Nucleus accumbens (tissue), 56 donors: ENCODE measurements at places on chromosomes 11 and 22.

GRCh38 chr11:106466521-106467080 lies 389.1 kb downstream of the AASDHPPT start:
- DNase-seq, result no peak

GRCh38 chr22:39183991-39184585 lies 31.6 kb upstream of the CBX7 start:
- DNase-seq, result no peak

DNA sequence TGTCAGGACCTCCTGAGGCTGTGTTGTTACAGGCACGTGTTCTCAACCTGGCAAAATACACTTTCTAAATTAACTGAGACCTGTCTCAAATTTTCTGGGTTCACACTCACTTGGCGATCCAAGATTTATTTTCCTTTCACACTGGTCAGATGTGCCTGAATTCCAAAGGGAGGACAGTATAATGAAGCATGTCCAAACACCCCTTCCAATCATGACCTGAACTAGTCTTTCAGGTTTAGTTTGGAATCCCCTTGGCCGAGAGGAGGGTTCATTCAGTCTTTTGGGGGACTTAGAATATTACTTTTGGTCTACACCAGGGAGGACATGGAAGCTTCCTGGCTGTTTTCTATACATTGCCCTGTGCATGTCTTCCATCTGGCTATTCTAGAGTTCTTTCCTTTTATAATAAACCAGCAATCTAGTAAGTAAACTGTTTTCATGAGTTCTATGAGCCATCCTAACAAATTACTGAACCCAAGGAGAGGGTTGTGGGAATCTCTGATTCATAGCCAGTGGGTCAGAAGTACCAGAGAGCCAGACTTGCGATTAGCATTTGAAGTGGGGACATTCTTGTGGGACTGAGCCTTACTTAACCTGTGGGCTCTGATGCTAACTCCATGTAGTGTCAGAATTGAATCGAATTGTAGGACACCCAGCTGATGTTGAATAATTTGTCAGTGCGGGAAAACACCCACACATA lies 14.8 kb upstream of the TMEM216 start:
- DNase-seq, result no peak

DNA sequence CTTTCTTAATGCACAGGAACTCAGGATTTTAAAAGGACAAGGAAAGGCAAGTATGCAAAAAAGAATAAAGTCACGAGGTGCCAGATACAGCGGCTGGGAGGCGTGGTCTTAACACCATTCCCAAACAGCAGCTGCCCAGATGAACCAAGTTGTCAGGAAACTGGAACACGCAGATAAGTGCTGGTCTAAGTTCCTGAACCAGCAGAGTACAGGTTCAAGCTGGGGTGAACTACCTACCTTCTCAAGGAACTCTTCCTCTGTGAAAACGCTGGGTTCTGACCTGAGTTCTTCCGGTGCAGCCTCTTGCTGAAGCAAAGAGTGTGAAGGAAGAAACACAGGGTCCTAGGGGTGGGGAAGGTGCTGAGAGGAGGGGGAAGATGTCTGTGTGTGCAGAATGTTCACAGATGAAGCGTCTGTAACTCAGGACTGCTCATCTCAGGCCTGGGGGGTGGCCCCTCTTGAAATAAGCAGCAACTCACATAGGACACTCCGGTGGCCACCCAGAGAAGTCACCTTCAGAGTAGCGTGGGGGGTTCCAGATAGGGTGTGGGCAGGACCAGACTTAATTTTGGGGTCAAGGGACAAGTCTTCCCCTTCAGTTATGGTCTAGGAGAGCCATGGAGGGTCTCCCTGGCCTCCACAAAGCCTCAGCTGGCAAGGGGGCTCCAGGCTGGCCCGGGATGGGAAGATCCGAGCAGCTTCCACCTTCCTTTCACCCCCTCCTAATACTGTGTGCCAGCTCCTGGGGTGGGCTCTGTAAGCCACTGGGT lies 3.2 kb downstream of the TPST2 start:
- no peak for DNase-seq

GRCh38 chr11:33266393-33267215 lies 9.4 kb downstream of the HIPK3 start:
- no peak for DNase-seq

DNA sequence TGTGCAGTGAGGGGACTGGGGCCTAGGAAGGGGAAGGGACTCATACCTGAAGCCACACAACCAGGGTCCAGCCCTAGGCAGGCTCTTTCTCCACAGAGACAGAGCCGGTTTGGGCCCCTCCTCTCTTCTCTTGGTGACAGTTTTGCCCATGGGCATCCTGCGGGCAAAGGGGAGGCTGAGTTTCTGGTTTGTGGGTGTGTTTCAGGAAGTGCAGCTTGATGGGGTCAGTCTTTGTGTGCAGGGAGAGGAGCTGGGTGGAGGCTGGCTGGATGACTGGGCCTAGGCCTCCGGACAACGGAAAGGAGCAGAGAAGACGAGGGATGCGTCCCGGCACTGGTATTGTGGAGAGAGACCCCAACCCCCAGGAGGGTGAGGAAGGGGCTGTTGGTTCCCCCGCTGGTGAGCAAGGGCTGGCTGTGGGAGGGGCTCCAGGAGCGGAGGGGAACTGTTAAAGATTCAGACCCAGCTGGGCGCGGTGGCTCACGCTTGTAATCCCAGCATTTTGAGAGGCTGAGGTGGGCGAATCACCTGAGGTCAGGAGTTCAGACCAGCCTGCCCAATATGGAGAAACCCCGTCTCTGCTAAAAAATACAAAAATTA lies 23.4 kb upstream of the CELSR1 start:
- no peak for DNase-seq

DNA sequence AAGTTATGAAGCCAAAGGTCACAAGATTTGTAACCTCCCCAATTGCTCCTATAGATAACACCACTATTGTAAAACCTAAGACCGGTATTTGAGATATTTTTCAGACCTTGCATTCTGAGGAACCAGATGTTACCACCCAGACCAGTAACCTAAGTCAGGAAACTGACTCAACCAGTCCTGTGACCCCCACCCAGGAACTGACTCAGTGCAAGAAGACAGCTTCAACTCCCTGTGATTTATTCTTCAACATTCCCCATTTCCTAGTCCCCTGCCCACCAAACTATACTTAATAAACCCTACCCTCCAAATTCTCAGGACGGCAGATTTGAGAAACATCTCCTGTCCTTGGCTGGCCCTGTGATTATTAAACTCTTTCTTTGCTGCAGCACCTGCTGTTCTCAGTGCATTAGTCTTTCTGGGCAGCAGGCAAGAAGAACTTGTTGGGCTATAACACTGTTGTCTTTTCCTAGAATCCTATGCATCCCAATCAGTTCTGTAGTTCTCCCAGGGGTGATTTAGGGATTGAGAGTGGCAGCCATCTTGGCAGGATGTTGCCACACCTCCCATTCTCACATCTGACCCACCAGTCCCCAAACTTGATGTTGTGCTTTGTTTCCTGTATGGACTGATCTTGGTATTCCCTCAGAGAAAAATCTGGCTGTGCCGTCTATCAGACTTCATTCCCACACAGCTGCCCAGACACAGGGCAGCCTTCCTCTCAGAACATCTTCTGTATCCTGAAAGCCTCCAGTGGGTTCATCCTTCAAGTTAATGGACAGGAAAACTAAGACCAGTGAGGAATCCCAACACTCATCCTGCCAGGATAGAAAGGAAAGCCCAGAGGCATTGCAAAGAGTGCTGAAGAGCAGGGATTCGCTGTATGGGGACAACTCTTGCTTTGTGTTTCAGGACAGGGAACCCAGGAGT lies 104.0 kb downstream of the PDE2A start:
- no peak for DNase-seq

DNA sequence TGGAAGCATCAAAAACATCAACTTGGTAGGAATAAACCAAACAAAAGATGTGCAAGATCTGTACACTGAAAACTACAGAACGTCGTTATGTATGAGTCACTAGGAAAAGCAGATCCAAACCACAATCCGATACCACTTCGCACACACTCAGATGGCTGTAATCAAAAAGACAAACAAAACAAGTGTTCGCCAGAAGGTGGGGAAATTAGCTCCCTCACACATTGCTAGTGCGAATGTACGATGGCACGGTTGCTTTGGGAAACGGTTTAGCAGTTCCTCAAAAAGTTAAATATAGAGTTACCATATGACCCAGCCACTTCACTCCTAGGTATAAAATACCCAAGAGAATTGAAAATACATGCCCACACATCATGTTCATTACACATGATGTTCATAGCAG lies 14.8 kb upstream of the CARD10 start:
- DNase-seq, result no peak

DNA sequence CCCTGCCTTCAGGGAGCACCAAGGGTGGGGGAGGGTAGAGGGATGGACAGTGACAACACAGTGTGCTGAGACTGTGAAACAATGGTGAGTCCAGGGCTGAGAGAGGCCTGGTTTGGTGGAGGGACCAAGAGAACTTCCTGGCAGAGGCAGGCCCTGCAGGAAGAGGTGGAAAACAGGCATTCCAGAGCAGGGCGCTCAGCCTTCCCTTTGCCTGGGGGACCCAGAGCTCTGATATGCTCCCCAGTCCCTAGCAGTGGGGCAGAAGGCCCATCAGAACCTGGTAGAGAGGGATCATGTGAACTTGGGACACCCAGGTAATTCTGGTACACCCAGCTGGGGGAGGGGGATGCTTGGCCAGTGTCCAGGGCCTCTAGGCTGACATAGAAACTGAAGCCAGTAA lies 17.2 kb upstream of the UVRAG start:
- no peak for DNase-seq

GRCh38 chr11:119993722-119994121 lies 144.2 kb downstream of the TRIM29 start:
- DNase-seq, result no peak

GRCh38 chr11:80816966-80817365 lies 1376.1 kb upstream of the TENM4 start:
- DNase-seq, result no peak

GRCh38 chr11:206002-206384 lies 1.2 kb downstream of the BET1L start:
- no peak for DNase-seq

- DNase-seq, result no peak
Observed at GRCh38 chr11:20066013-20066782, 94.1 kb downstream of the DBX1 start.

DNA sequence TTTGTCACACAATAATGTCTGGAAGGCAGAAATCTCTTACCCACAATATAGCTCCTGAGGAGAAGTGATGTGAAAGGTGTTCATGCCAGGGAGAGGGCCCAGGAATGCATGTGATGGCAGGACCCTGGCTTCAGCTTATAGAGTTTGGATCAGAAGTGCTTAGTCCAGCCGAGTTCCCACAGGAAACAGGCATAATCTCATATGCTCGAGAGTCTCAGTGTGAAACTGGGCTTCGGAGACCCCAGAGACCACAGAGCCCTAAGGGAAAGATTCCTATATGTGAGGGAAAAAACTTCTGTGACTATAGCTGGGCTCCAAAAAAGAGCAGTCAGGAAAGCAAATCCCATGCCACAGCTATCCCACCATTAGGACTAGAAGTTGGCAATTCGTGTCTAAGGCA lies at the start of gene OR52N5:
Gene OR52N5, minus strand, starts transcription at position 101 of the 400 bp plus-strand sequence. CDS start 4,721 bp downstream, outside the sequence.
- no peak for DNase-seq

GRCh38 chr11:13261591-13262061 lies 16.0 kb upstream of the BMAL1 start:
- no peak for DNase-seq

DNA sequence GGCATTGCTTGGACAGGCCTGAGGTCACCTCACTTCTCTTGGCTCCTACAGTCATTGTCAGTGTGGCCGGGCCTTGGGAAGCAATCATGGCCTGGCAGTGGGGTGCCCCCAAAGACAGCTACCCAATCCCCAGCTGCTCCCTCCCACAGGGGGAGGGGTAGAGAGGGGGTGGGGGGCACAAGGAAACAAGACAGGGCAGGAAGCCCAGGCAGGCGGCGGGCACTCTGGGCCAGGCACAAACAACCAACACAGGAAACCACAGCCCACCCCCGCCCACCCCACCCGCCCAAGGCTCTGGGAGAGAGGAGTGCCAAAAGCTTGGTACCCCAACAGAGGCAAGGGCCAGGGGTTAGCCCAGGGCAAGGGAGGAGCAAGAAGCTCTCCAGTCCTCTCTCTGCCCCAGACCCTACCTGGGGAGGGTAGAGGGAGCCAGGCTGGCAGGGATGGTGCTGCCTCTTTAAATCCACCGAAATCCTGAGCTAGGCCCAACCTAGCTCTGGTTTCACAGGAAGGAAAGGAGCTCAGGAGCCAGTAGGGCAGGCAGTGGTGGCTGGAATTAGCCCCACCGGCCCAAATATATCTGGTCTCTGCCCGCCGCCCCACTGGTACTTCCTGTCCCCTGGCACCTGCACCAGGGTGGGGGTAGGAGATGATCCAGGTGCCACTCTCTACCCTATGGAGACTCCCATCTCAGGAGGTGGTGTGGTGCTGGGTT lies 12.2 kb downstream of the BCL9L start:
- DNase-seq, result peak; percentile 68

DNA sequence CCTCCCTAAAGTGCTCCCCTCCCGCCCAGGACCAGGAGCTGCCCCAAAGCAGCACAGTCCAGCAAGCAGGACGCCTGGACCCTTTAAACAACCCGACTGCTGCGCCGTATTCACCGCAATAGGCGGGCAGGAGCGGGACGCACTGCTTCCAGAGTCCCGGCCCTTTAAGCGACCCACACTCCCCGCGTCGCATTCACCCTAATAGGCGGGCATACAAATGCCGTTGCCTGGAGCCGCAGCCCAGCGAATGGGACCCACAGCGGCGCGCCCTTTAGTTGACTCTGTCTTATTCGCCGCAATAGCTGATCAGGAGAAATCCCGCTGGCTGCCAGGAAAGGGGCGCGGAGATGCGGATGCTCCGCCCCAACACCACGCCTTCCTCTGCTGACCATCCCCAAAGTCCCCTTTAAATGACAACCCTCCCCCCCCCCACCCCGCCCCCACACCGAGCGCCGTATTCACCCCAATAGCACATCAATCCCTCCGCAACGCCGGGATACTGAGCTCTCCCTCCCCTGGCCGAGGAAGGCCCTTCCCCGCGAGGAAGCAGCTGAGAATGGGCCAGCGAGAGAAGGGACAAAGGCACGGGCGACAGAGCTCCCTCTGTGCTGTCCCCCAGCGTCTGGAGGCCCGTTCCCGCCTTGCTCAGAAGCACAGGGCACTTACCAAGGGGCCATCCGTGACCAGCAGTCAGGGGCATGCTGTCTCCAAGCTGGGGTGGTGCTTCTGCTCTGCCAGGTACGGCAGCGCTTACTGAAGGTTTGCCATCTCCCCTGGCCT lies 4.7 kb downstream of the OSBPL5 start:
- peak; percentile 95 for DNase-seq

- no peak for DNase-seq
Observed at GRCh38 chr11:13423372-13423771, 39.6 kb downstream of the BTBD10 start.

GRCh38 chr11:57711414-57712255 lies at the start of gene MED19:
Gene MED19, minus strand, starts transcription at chr11:57712215. Its CDS starts 36 bp downstream, at chr11:57712179.
- DNase-seq, result no peak

DNA sequence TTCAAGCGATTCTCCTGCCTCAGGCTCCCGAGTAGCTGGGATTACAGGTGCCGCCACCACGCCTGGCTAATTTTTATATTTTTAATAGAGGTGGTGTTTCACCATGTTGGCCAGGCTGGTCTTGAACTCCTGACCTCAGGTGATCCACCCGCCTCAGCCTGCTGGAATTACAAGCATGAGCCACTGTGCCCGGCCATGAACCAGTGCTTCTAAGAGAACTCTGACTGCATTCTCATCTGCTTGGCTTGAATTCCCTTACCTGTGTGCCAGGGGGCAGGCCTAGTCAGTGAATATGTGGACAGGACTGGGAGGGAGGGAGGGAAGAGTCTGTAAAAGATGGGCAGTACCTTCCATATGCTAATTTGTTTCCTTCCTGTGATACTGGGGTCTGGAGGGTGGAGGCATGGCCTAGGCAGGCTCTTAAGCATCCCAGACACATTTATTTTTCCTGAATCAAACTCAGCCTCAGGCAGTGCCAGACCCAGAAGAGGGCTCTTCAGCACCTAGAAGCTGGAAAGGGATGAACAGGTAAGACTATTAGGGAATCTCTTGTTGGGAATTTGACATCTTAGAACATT lies 6.6 kb downstream of the RPS25 start:
- DNase-seq, result no peak
